ENCODE measurements at places on chromosomes 5 and 9.

- DNase-seq = no peak
These were observed 8.1 kb downstream of the LAMC3 start for GRCh38 chr9:131017067-131017466.

GRCh38 chr9:122923947-122924346, 7.4 kb downstream of the ZBTB26 start:
- DNase-seq = no peak

GRCh38 chr9:124013309-124014210, 2.0 kb downstream of the LHX2 start:
- no peak for DNase-seq

GRCh38 chr9:14294659-14295058, 19.3 kb downstream of the NFIB start:
- DNase-seq = no peak

- DNase-seq = no peak
These were observed 273.7 kb upstream of the PIK3R1 start for GRCh38 chr5:67941614-67942401.

DNA sequence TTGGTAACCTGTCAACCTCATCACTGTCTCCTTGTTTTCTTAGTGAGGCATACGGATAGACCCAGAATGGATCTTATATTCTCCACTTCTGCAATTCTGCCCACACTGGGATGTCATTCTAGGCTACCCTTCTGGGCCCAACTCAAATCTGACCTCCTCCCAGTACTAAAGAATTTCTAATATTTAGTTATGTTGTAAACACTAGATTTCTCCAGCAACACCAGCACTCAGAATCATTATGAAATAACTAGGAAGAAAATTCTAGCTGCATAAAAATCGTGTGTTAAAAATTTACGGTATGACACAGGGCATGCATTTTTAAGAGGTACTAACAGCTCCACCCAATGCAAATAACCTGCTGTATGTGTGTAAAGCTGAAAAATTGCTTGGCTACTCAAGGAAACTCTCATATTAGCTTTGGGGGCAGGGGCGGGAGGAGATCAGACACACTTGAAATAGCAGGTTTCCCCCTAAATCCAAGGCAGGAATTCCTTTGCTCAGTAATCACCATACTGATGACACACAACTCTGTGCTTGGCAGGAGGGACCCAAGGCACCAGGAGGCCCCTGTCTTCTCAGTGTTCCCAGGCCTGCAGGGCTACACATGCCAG, 27.3 kb downstream of the MACROH2A1 start:
- no peak for DNase-seq

- DNase-seq = no peak
These were observed 23.5 kb upstream of the SNX2 start for GRCh38 chr5:122751293-122751782.

DNA sequence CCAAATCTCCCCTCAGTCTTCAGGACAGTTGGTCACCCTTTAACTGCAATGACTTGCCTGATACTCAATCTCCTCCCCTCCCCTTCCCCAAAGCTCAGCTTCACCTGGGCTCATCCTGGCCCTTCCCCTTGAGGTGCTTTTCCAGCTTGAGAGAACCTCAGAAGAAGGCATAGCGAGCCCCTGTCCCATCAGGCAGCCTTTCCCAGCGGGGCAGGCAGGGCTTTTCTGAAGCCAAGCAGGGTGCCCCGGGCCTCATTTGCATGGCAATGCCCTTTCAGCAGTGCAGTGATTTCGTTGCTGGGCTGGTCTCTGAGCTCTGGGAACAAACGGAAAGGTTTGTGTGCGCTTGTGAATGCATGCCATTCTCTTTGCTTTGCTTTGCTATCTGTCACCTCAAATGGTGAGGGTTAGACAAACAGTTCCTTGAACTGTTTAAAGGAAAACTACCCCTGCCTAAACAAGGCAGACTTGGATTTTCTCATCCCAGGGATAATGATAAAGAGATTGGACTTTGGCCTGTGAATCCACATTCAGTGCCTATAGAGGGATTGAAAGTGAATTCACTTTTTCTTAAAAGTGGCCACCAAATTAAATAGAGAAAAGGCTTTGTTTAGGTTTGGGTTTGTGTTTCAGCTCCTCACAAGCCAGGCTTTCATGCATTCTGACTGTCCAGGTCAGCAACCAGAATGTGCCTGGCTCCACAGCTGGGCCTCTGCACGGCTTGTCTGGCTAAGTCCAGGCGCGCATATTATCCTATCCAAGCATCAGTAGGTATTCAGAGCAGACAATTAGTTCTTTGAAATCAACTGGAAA, 165.3 kb downstream of the ZNF608 start:
- DNase-seq = no peak

- DNase-seq = no peak
These were observed 17.3 kb downstream of the ATPSCKMT start for GRCh38 chr5:10232386-10232785.

GRCh38 chr9:77794985-77795384, 146.9 kb upstream of the GNA14 start:
- DNase-seq = no peak

- no peak for DNase-seq
These were observed 2.9 kb downstream of the IQGAP2 start for GRCh38 chr5:76406014-76406413.

DNA sequence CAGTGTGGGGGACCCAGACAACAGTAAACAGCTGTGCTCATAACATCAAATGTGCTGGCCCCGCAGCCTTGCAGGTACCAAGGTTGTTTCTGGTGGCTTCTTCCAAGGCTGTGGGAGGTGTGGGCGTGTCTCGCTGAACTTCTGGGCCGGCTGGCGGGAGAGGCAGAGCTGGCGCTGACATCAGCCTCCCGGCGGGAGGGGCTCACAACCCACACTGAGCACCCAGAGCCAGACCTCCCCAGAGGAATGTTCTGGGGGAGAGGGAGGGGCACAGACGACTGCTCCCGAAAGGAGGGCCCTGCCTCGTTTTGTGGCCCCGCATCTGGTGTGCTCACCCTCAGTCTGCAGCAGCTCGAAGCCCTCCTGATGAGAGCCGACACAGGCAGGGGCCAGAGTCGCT, 6.9 kb upstream of the SLC12A7 start:
- no peak for DNase-seq

DNA sequence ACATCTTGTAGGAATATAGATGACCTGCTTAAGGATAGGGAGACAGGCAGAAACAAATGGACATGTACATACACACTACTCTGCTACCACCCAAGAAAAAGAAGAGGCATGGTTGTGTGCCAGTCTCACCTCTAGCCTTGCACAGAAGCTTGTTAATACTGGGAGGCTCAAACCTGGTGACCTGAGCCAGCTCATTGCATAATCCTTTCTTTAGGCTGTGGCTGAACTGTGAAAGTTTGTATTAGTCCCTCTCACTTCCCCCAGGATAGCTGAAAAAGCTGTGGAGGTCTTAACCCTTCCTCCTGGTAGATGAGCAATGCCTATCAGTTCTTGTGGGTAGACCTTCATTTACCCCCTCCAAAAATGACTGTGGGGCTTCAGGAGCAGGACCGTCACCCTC, 28.7 kb downstream of the TPD52L3 start:
- no peak for DNase-seq

GRCh38 chr5:143054480-143054941, 284.3 kb downstream of the ARHGAP26 start:
- no peak for DNase-seq

GRCh38 chr5:109911731-109912130, 222.0 kb downstream of the MAN2A1 start:
- no peak for DNase-seq

DNA sequence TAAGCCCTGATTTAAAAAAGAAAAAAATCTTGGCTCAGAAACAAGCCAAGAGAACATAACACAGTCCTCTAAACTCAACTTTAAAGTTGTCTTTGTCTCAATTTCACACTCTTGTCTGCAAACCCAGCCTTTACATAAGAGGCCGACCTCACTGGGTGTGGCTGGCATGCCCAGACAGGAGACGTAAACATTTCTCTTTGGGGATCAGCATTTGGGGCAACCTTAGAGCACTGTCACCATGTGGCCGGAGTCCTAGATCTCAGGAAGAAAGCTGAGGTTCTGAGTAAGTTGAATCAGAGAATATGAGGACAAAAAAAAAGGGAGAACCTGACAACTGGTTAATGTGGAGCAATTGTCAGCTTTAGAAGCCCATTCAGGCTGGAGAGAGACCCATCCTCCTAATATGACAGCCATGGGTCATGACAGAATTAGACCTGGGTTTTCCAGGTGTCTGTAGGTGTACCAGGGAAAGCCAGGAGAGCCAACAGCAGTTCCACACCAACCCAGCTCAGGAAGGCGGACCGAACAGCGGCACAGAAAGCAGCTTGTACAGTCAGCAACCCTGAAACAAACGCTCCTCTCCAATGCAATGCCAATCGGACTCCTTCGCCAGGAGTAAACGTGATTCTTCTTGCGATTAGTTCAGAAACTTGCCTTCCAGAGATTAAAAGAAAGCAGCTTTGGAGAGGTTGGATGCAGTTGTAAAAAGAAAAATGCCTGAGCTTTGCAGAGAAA, 97.9 kb upstream of the MAP3K1 start:
- DNase-seq = no peak

DNA sequence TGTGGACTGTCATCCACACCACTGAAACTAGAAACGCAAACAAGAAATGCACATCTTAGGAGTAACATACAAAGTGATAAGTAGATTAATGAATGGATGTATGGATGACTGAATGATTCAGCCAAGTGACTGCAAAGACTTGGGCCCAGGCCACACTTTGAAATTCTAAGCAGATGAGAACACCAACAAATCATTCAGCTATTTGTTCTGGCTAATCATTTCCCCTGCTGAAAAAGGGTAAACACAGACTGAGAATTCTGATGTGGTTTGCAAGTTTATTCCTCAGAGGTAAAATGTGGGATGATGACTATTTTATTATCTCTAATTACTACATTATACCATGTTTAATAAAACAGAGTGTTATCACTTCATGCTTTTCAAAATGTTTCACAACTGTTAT, 163.2 kb upstream of the ADAMTS16 start:
- DNase-seq = no peak

GRCh38 chr9:109903515-109904138, 123.6 kb downstream of the PALM2AKAP2 start:
- DNase-seq = no peak

- DNase-seq = no peak
These were observed 12.6 kb downstream of the CAVIN4 start for GRCh38 chr9:100590481-100590880.

DNA sequence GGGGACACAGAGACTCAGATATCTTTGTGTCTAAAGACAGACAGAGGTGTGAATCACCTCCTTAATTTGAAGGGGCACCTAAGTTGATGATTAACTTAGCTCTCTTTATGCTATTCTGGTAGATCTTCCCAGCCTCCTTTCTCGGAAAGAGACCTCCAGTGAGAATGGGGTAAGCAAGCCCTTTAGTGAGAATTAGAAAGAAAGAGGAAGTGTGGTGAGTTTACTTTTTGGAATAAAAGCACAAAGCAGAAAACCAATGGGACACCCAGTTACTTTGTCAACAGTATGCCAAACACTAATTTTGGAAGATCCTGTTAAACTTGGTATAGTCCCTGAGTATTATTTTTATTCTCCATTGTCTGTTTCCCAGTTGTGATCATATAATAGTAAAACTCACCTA, 302.8 kb upstream of the RASA1 start:
- DNase-seq = no peak

- DNase-seq = no peak
These were observed 1.4 kb downstream of the TMEFF1 start for GRCh38 chr9:100474082-100474923.

Measured in esophagus squamous epithelium (tissue), 5 donors.